Fibroblast of pulmonary artery (primary cell): ENCODE measurements at places on chromosomes 2 and 18.
A peak's percentile ranks its signal among the peaks of the same experiment; 100 is the strongest.

DNA sequence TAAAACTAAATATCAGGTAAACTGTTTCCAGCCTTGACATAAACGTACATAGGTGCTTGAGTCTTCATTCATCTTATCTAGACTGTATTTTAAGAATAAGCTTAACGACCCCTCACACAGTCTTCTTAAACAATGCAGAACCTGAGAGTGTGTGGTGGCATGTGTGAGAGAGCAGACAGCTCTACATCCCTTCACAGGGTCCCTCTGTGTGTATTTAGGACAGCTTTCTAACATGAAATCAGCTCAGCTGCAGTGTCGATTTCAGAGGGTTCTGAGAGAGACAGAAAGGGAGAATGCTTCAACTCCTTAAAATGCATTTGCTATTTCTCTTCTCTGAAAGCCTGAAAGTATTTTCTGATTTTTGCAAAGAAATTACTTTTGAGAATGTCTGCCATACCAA, 185.2 kb downstream of the GRB14 start:
- no peak for DNase-seq

DNA sequence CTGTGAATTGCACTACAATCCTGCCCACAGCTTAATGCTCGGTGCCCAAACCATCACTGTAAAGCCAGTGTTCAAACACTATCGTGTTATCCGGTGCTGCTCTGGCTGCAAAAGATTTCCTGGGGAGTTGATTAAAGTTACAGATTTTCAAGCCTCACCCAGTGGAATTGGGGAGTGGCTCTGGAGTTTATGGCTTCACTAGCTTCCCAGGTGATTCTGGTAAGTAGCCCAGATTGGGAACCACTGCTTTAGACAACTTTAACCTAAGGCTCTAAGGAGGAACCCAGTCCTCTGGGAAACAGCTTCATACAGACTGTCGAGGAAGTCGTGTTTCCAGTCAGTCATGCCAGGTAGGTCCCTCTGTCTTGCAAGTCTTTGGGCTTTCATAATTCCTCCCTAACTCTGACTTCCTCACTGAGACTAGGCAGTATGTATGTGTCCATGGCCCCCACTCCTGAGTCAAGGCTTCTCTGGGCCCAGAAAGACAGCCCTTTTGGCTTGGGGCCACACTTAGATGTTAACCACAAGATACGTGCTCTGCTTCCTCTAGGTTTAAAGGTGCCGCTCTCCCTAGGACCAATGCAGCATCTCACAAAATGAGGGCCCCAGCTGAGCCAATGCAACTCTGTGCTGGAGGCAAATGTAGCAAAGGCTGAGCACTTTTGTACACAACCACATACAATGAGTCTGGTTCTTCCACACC, 299.7 kb downstream of the PRKCE start:
- no peak for DNase-seq

DNA sequence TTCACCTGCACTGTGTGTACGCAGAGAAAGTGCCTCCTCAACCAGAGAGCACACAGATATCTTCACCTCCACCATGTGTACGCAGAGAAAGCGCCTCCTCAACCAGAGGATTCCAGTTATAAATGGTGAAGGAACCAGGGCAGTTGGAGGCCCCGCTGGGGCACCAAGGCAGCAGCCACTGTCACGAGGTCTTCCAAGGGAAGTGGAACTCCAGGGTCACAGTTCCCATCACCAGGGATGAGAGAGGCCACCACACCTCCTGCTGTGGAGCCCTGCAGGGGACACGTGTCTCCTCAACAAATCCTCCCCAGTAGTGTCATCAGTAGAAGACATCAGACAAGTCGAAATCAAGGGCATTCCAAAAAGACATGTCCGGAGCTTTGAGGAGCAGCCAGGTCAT, 28.2 kb upstream of the NFATC1 start:
- DNase-seq: no peak

DNA sequence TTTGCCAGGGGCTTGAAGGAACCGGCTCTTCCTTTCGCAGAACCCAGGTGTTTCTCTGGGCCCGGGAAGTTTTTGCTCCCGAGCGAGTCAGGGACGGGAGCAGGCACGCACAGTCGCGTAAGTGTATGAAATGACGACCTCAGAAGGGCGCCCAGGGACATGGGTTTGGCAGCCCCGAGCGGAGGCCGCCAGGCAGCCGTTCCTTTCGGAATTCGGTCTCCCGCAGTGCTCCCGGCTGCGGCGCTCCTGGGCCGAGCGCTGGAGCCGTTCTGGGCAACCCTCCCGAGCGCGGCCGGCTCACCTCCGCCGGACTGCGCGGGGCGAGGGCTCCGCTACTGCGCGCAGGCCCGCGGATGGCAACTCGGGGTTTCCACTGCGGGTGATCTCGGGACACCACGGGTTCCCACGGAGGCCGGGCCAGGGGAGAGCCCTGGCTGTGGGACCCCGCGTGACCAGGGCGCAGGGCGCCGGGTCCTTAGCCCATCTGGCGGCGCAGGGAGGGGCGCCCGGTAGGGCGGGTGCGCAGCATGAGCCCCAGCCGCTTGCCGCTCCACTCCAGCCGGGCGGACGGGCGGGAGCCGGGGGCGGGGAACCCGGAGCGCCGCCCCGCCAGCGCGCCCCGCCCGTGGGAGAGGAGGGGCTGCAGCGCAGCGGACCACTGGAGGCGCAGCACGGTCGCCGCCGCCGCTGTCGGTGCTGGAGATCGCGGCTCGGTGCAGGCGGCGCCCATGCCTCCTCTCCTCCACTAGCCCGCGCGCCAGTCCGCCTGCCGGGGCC, at the start of gene OSBPL6:
Gene OSBPL6, plus strand, starts transcription at position 690 of the 777 bp plus-strand sequence. CDS start 111,673 bp downstream, outside the sequence.
- DNase-seq: peak; percentile 88

DNA sequence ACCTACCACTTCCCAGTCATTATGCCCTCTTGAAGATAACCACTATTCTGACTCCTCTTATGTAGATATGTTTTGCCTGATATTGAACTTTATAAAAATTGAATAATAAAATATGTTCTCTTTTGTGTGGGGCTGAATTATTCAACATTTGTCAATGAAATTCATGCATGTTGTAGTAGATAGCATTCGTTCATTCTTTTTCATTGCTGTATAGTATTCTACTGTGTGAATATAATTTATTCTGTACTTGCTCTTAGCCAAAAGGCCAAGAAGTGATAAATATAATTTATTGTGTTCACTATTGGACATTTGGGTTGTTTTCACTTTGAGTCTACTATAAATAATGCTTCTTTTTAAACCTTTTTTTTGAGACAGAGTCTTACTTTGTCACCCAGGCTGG, 29.0 kb downstream of the EML6 start:
- DNase-seq: no peak

DNA sequence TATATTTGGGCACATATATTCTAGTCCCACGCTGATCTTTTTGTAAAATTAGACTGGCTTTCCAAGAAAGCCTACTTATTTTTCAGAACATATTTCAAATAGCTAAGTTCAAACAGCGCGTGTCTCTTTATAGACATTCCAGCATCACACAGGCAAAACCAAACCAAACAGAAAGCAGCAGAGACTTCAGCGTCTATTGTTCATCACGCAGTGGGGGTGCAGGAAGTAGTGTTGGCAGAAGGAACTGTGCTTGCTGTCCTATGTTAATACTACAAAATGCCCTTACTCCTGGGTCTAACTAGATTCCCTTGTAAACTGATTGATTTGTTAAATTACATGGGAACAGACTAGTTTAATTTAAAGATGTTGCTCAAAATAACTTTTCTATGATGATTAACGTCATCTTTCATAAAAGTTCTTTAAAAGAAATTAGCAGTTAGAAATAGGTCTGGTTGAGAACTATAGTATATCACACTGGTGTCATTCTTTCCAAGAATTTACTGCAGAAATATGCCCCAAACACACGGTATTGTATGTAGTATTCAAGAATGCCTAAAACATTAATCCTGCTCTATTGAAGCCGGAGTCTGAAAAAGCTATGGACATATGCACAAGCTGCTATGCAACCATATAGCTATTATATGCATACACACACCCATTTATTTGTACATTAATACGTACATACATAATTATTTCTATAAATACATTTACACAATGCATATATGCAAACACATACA, 436.3 kb downstream of the CBLN2 start:
- DNase-seq: peak; percentile 7

DNA sequence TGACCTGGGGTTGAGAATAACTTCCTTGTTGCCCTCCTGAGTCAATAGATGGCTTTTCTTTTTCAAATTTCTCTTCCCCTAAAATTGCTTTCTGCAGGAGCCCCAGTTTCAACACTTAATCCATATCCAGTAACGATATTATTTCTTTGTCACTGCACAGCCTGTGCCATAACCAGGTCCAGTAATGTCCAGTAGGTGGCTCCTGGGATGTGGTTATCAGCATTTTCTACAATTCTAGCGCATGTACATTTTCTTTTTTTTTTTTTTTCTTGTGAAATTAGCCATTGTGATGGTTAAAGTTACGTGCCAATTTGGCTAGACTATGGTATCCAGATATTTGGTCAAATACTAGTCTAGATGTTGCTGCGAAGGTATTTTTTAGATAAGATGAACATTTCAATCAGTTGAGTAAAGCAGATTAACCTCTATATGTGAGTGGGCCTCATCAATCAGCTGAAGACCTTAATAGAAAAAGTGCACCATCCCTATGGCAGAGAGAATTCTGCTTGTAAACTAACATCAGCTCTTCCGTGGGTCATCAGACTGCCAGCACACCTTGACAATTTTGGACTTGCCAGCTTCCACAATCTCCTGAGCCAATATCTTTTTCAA, 72.9 kb upstream of the SCG2 start:
- DNase-seq: peak; percentile 71

DNA sequence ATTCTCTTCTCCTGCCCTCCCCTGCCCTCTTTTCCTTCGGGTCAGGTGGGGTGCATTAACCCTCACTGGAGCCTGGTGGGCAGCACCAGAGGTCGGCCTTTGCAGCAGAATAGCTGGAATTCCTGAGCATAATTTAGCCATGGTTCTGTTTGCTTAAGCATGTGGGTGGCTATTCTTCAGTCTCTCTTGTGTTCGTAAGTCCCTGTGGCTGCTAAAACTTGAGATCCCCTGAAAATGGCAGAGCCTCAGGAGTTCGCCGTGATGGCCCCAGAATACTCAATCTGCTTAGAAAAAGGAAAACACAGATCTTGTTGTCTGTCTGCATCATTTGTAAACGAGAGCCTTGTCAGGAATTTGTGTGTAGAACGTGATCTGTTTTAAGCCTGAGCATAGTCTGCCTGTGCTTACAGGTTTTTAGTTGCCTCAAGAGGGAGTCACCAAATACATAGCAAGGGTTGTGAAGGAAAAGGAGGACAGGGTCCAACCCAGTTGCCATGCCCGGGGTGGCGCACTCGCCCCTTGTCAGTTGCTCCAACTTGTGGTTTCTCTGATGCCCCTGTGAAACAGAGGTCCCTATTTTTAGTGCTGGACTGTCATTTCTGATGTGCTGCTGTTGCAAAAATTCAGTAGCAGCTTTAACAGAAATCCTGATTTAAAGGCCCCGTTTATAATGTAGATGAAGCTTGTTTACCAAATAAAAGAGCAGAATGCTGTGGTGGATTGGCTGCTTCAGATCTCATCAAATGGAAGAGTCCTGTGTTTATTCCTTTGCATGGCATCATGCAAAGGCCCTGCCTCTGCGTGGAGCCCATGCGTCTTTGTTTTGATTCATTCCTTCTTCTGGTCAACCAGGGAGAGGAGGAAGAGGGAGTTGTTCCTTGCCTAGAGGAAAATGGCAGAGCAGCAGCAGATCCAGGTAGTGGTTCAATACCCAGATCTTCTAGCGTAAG, 74.8 kb downstream of the WDSUB1 start:
- DNase-seq: no peak

GRCh38 chr2:96873651-96874096, 3.8 kb upstream of the SEMA4C start:
- no peak for DNase-seq

- peak; percentile 88 for DNase-seq
These were observed 36.4 kb downstream of the STK39 start for GRCh38 chr2:168210895-168211570.

DNA sequence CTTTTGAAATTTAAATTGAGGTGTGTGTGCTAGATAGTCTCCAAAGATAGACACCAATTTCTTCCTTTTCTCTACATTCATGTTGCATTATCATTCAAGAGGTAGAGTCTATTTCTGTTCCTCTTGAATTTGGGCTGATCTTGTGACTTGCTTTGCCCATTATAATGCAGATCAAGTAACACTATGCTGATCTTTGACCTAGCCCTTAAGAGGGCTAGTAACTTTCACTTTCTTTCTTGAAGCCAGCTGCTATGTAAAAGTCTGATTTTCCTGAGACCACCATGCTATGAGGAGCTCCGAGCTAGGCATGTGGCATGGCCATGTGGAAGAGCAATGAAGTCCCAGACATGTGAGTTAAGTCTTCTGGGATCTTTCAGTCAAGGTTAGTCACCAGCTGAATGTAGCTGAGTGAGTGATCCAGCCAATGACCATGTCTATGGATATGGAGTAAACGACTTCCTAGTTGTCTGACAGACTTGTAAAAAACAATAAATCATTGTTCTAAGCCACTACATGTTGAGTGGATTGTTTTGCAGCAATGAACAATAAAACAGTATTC, 189.4 kb upstream of the CWC22 start:
- no peak for DNase-seq

- DNase-seq: no peak
These were observed 61.2 kb upstream of the ACKR3 start for GRCh38 chr2:236508466-236508865.

- peak; percentile 7 for DNase-seq
These were observed 151.2 kb upstream of the BARD1 start for GRCh38 chr2:214960677-214961076.

DNA sequence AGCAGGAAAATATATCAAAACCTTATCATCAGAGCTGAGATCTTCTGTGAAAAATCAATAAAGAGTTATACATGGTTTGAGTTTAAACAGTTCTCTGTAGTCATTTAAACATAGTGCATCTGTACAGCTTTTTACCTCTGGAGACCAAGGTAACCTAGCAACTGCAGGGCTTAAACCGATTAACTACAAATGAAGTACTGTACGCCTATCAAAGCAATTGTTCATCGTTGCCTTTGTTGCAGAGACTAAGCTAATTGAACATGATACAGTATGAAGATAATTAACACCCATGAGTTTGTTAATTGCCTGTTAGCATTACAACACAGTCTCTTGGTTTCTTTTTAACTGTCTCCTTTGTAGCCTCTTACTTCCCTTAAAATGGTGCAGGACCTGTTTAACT, 147.9 kb downstream of the LNPK start:
- no peak for DNase-seq

DNA sequence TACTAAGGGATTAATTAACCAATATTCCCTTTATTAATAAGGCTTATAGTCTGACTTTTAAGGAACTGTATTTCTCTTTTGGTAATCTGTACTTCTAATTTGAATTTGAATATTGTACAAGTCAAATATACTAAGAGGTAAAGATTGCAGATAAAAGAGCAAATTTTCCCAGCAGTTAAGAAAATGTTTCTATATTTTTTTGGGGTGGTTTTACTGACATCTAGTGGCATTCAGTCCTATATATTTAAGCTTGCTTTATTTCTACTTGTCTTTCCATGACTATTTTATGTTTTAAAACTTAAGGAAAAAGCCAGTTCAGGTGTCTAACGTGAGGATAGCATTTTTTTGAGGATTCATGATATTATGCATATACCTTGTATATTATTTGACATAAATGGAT, 41.6 kb downstream of the TDRD15 start:
- peak; percentile 3 for DNase-seq

- DNase-seq: no peak
These were observed 8.2 kb upstream of the CDH2 start for GRCh38 chr18:28185121-28185520.
